ENCODE measurements at places on chromosomes 2 and 18.

DNA sequence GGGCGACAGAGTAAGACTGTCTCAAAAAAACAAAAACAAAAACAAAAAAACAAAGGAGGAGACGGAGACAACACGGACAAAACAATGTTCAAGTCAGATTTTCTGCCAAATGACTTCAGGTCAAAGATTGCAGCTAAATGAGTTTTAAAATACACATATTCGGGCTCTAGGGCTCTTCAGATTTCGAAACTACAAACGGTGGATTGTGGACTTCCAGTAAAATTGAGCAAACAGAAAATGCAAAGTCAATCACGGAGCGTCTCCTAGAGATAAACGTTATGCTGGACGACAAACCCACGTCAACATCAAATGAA, 558 bp downstream of the MRPS5 start:
- peak overlapping the region; percentile 82 for H3K4me3 ChIP-seq
- peaks cover 6% of the 10 kb centered on the region for H3K4me1 ChIP-seq
- no peak for DNase-seq
- peaks cover 5% of the 10 kb centered on the region for H3K36me3 ChIP-seq
- no peaks in the 10 kb centered on the region for H3K27me3 ChIP-seq

DNA sequence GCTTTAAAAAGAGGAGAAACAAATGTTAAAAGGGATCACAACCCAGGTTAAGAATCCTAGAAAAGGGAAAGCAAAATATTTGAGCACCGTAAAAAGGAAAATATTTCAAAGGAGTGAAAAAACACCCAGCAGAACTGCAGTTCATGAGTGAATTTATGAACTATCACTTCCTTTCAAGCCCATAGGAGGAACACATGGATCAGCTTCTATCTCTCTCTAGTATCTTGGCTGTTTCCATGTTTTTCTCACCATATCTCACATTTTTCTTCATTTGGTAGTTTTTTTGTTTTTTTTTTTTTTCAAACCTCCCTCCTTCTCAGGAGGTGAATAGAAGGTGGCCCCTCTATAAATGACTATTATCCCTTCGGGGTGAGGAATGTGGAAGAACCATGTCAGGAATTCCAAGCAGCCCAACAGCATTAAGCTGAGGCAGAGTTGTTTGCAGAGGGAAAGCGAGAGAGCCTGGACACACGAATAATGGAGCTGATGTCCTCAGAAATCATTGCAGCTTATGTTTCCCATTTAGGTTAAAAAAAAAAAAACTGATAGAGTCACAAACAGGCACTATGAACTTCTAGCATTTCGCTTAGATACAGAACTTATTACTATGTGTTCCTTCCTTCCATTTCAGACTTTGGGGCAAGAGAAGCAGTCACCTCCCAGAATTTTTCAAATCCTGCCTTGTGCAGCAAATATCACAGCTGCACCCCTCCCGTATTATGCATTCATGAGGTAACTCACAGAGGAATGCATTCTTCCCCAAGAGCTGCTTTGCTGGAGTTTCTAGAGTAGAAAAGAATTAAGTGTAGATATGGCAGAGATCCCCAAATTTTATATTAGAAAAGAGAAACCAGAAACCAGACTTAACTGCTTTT, 315.6 kb downstream of the IRS1 start:
- H3K27me3 ChIP-seq = no peaks in the 10 kb centered on the region
- H3K36me3 ChIP-seq = no peaks in the 10 kb centered on the region
- no peaks in the 10 kb centered on the region for H3K4me1 ChIP-seq
- no peak overlapping the region for H3K27ac ChIP-seq
- H3K4me3 ChIP-seq = no peak overlapping the region

DNA sequence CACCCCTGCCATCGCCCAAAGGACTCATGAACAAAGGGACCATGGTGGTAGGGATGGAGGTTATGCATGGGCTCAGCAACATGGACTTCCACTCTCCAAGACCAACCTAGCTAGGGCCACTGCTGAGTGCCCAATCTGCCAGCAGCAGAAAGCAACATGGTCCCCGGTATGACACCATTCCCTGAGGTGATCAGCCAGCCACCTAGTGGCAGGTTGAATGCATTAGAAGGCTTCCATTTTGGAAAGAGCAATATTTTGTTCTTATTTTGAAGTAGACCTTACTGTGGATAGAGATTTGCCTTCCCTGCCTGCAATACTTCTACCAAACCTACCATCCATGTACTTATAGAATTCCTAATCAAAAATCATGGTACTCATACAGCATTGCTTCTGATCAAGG, 99.8 kb downstream of the METTL4 start:
- H3K27me3 ChIP-seq = no peaks in the 10 kb centered on the region
- H3K27ac ChIP-seq = no peak overlapping the region
- H3K4me1 ChIP-seq = no peaks in the 10 kb centered on the region
- no peaks in the 10 kb centered on the region for H3K36me3 ChIP-seq
- DNase-seq = no peak

DNA sequence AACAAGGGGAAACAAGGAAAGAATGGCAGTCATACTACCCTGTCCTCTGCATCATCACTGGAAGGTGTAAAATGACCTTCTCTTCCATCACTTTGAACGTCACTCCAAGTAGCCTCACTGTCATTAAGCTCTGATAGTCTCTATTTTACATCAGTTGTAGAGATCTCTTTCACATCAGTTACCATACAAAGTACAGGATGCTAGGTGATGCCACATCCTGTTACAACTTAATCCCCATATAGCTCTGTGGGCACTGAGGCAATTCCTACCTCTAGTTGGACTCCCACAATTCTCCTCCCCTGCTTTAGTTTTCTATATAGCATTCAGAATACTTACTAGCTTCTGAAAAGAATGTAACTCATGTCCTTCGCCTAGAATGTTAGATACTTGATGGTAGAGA, 55.1 kb upstream of the TTC27 start:
- H3K4me3 ChIP-seq = no peak overlapping the region
- DNase-seq = no peak
- no peak overlapping the region for H3K27ac ChIP-seq
- no peaks in the 10 kb centered on the region for H3K27me3 ChIP-seq
- peaks cover 19% of the 10 kb centered on the region for H3K36me3 ChIP-seq
